NCI-H1930 (cell line): ENCODE measurements at places on chromosomes 1 and 21.

DNA sequence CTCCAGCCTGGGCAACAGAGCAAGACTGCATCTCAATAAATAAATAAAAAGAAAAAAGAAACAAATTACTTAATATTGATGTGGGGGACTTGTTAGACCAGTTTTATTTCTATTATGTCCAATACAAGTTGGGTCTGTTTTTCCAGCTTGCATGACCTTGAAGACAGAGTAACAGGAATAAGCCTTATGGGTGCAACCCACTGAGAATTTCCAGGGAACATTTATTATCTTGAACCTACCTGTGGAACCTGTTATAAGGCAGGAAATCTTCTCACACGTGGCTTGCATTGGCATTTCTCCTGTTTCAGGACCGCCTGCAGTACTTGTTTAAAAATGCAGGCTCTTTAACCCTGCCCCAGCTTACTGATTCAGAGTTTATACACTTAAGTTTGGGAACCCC is 64.0 kb downstream of the ZBTB17 start:
- no peak for DNase-seq

GRCh38 chr1:205515781-205516253 is 11.3 kb downstream of the CDK18 start:
- no peak for DNase-seq

- DNase-seq = no peak
These were observed 125.2 kb upstream of the DSCAM start for GRCh38 chr21:40972151-40972550.

- no peak for DNase-seq
These were observed 24.9 kb downstream of the MATN1 start for GRCh38 chr1:30698401-30698981.
